ENCODE measurements at places on chromosomes 3 and 15. TPM values are rescaled to one million over a fixed set of nuclear protein-coding genes. Genes with fewer than 3 reads are reported as not detected.

Gene FAM162A
- 53.3 TPM for total RNA-seq

DNA sequence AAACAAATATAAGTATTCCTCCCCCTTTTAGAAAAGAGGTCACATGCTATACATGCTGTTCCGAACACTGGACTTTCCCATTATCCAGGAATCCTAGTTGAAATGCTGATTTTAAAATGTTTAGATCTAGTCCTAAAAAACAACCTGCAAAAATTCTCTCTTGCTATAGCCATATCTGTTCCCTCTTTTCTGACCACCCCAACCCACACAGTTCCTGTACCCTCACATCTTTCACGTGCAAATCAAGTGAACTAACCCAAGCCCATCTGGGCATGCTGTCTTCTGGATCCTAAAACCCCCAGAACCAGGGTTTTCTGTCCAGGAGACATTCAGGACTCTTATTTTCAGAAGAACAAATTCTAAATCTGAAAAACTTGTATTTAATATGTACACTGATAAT lies 67.4 kb downstream of the RAD18 start:
- no peak for DNase-seq

GRCh38 chr3:60228823-60229222 lies 1022.4 kb downstream of the FHIT start:
- DNase-seq: no peak

GRCh38 chr3:197226179-197226578 lies 72.2 kb downstream of the DLG1 start:
- no peak for DNase-seq
